ENCODE measurements at places on chromosomes 5 and 9.

DNA sequence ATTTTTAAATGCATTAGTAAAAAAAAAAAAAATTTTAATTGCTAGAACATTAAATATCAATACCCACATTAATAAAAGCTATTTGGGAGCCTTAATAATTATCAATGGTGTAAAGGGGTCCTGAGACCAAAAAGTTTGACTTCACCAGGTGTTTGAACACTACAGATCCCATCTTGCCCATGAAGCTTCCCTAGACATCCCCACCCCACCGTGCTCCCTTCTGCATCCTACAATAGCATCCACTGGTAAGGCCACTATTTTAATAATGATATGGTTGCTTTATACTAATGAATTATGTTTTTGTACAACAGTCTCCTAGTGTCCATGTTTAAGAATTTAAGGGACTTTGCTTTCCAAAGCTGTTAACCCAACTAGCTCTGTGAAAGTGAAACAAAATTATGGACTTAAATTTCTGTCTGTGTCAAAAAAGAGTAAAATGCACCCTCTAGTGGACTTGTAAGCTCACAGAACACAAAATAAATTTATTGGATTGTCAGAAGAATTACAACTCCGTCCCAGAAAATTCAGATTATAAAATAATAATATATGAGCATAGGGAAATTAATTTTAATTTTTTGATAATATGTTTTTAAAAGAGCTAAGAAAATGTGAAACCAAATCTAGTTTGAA, 76.0 kb downstream of the ARL15 start:
- DNase-seq: no peak

DNA sequence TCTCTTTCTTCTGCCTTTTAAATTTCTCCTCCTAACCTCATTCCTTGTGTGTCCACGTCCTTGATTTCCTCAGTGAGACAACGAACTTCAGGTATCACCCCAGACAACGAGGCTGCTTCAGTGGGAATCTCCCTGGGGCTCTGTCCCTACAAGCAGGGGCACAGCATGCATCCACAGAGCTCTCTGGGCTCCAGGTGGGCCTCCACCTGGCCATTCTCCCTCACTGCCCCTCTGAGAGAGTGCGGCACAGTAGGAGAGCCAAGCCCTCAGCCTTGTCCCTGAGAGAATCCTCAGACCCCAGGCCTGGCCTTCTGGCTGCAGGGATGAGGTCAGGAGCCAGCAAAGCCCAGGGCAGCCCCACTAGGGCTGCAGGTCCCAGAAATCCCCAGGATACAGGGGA, 105.3 kb downstream of the LHFPL2 start:
- DNase-seq: no peak

- DNase-seq: no peak
These were observed 122.8 kb downstream of the SIL1 start for GRCh38 chr5:139075066-139076050.

DNA sequence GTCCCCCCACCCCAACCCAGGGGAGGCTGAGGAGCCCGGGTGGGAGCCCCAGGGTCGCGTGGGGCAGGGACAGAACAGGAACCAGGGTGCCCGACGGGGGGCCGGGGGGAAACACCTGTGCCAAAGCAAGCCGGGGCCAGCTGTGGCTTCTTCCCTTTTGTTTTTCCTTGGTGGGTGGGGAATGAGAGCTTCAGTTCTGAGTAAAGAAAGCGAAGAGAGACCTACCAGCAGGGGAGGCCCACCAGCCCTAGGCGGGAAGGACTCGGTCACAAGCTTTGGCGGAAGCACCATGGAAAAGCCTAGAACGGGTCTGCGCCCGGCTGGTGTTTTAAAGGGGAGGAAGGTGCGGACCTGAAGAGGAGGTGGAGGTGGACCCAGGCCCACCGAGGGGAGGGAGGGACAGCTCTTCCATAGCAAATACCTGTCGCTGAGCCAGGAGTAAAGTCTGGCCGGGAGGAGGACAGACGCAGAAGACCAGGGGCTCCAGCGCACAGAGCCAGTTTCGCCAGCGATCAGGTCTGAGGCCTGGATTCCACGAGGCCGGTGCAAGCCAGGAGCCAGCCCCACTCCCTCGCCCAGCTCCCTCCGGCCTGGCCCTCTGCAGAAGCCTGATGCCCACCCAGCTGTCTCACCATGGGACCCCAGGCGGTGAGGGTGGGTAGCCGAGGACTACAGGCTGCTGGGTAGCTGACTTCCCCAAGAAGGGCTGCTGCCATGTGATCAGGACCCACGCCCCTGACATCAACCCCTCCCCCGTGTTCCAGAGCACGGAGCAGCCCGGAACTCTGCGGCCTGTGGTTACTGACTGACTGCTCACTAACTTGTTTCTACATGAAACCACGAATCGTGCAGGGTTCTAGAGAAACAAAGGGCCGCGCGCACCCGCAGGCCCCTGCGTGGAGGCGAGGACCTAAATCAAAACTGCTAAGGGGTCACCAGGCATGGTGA, 849 bp upstream of the MGAT1 start:
- peak; percentile 89 for DNase-seq

DNA sequence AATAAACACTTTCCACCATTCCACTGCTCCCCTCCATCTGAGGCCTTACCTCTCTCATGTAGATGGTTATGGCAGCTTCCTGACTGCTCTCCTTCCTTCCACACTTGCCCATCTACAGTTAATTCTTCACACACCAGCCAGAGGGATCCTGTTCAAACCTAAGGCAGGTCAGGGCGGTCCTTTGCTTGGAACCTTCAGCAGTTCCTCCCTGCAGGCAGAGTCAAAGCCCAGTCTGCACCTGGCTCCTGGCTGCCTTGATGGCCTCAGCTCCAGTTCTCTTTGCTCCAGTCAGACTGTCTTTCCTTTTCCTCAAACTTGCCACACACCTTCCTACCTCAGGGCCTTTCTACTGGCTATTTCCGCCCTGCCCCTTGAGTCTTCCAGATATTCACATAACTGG, 30.2 kb upstream of the NR3C1 start:
- no peak for DNase-seq

- DNase-seq: no peak
These were observed 78.4 kb upstream of the ITGA1 start for GRCh38 chr5:52709167-52709925.

DNA sequence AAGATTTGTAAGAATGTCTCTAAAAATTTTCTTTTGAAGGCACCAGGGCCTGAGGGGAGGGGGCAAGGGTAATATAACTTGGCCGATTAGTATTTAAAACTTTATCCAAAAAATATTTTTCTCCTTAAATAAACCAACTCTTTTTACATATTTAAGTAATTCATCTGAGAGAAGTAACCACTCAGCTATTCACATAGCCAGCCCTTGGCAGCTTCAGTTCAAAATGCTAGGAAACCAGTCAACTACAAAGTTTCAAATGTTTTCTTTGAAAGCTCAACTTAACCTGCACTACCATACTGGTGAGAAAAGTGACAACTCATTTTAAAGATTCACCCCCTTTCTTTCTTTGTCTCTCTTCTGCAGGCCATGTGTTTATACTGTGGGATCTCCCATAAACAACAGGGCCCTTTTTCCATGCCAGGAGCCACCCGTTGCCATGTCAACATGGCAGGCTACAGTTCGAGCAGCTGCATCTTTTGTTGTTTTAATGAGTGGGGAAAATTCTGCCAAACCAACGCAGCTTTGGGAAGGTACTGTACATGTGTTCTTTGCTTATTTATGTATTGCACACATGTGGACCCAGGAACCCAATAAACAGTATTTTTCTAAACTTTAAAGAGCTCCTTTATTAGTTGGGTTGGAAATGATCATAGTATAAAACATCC, 46.3 kb downstream of the AOPEP start:
- no peak for DNase-seq

- no peak for DNase-seq
These were observed 13.4 kb upstream of the HABP4 start for GRCh38 chr9:96436456-96437126.

DNA sequence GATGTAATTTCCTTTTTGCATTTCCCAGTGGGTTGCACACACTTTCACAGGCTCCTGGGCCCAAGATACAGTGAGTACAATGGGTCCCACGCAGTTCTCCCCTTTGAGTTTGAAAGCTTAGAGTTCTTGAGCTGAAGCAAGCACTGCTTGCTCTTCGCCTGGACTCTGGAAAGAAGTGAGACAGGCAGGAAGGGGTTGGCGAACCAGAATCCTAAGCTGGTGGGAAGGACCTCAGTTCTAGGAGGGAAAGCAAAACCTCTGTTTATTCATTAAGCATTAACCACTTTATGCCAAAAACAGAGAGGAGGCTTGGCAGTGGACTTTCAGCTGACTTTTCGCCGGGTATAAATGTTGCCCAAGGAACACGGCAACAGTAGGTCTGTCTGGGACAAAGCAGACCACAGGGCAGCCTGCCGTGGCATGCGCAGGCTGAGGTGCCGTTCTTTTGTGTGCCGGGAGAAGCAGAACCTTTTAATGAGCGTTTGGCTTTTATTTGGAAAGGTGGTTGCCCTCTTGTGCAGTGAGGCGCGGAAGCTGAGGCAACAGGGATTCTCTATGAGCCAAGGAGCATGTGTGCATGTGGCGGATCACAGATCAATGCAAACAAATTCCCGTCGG, 239.9 kb upstream of the PANK3 start:
- DNase-seq: no peak

DNA sequence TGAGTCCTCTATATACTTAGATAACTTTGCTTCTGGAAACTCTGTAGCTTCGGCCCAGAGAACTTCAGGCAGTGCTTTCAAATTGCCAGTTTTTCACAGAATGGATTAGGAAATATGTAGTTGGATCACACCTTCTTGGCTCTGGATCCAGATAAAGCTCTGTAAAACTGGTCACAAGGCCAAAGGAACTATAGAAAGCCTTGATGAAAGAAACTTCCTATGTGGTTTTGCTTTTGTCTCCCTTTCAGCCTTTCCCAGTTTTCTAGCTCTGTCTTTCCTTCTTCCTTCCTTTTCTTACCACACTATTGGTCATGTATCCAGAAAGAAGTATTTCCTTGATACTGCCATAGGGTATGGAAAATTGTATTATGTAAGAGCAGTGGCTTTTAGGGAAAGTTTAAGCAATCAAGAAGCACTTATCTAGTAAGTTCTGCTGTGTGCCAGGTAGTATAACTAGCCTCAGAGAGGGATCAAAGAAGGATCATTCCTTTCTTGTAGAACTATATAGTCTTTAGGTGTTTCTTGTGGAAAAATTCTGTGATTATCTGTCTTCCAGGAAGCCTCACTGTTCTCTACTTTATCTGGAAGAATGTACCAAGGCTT, 6.3 kb downstream of the GPR21 start:
- no peak for DNase-seq

GRCh38 chr9:93306579-93307091, 122.7 kb downstream of the WNK2 start:
- peak; percentile 22 for DNase-seq

DNA sequence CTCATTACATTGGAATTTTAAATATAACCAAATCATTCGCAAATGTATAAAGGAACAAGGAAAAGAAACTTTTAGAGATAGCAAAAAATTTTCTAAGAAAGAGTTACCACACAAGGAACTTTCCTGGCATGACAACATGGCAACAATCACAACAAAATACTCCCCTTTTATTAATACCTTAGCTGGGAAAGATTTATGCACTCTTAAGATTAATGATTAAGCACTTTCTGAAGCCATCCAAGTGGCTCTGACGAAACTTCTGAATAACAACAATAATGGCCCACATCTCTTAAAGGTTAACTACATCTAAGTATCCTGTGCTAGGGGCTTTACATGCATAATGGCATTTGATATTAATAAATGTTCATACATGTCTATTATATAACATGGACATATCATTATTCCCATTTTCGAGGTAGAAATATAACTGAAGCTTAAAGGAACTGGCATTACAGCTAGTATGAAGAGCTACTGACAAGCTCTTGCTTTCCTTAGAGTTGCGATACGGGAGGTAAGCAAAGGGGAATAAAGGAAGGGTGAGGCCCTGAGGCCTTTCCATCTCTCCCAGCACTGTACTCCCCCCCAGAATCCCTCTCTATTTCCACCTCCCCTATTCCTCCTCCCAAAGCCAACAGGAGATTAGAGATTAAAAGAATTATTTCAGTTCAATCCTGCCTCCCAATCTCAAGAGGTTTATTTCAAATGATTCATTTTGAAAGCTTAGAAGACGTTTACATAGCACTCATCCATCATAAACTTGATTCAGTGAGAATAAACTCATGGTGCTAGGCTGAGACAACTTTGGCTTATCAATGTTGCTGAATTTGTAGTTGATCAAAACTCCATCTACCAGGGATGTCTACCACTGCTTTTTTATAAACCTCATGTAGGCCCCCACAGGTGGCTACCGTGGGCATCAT, 9.6 kb downstream of the MTMR12 start:
- no peak for DNase-seq

- no peak for DNase-seq
These were observed 5.7 kb upstream of the NOTCH1 start for GRCh38 chr9:136551401-136552116.

DNA sequence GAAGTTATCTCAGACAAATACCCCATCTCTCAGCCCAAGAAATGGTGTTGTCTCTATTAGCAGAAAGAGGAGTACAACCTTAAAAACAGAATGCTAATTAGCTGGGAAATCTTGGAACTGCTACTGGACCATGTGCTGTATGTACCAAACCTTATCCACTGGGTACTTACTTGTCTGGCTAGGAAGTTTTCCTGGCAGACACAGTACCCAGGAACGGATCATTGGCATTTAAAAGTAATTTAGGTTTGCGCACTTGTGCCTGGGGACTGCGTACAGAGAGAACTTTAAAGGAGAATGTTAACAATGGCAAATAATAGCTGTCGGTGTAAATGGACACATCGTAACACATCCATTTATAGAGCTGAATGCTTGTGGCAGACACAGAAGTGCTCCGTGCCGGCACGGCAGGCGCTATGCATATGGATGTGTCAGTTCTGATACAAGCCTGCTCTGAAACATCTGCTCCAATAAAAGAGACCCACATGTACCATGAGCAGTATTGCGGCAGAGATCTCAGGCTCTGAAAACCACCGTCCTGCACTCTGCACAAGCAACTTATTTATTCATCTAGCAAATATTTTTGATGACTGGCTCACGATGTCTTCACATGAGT, 290.6 kb upstream of the PANK3 start:
- DNase-seq: no peak

- DNase-seq: no peak
These were observed 115.7 kb upstream of the MTAP start for GRCh38 chr9:21686738-21687137.

- DNase-seq: no peak
These were observed 10.6 kb upstream of the SHC3 start for GRCh38 chr9:89189215-89189614.

DNA sequence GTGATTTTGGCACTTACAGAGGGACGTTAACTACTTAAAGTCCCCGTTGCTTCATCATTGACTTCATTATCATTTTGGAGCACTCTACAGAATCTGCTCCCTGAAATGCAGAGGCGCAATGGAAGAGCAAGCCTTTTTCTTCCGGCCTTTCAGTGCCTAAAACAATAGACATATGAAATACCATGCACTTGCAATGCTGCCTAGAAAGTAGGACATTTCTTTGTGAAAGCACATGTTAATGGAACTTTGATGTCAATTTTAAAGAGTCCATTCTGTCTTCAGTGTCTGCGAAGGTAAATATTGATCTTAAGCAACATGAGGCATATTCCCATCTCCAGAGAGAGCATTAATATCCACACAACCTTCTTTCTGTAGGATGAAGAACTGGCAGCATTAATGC, 36.3 kb downstream of the ITGA2 start:
- no peak for DNase-seq
